Tongue (tissue), 3 donors: ENCODE measurements at places on chromosomes 2 and 18. TPM values are rescaled to one million over a fixed set of nuclear protein-coding genes. Genes with fewer than 3 reads are reported as not detected.

The LRRC30 gene
- 2.7 TPM for total RNA-seq

The C18orf54 gene
- total RNA-seq: 9.5 TPM

The COL4A3 gene
- 7.3 TPM for total RNA-seq

The HS1BP3 gene
- 13.7 TPM for total RNA-seq

The SERPINB7 gene
- 0.72 TPM for total RNA-seq

The PRSS56 gene
- 0.82 TPM for total RNA-seq

The REG1B gene
- not detected for total RNA-seq

The ICOS gene
- total RNA-seq: 0.10 TPM

The TMEM37 gene
- 3.1 TPM for total RNA-seq

The AQP4 gene
- 37.6 TPM for total RNA-seq

The AQP12B gene
- total RNA-seq: not detected

The ERFE gene
- 14.1 TPM for total RNA-seq

The BMP10 gene
- not detected for total RNA-seq

The CCDC74A gene
- total RNA-seq: 2.2 TPM

The HOXD13 gene
- total RNA-seq: not detected

The SNRNP200 gene
- 66.6 TPM for total RNA-seq

The DCAF17 gene
- 30.5 TPM for total RNA-seq

The CASP10 gene
- 10.8 TPM for total RNA-seq

The AGXT gene
- not detected for total RNA-seq

The SCG2 gene
- 2.4 TPM for total RNA-seq

The CNPPD1 gene
- 23.9 TPM for total RNA-seq

The HOXD8 gene
- 2.7 TPM for total RNA-seq

The SERPINB11 gene
- total RNA-seq: 1.0 TPM

The GCKR gene
- not detected for total RNA-seq

The SERPINB10 gene
- 7.0 TPM for total RNA-seq

The IL36RN gene
- 5.6 TPM for total RNA-seq

The SCN2A gene
- total RNA-seq: 0.31 TPM

The PROKR1 gene
- total RNA-seq: 1.0 TPM

The EVX2 gene
- total RNA-seq: not detected

The AFF3 gene
- total RNA-seq: 18.0 TPM

The CDH19 gene
- 10.8 TPM for total RNA-seq

The GTF2A1L gene
- total RNA-seq: 5.0 TPM

The CERKL gene
- not detected for total RNA-seq

The MOGAT1 gene
- total RNA-seq: not detected

The AQP12A gene
- total RNA-seq: not detected

The NFATC1 gene
- 18.6 TPM for total RNA-seq

The IL1A gene
- total RNA-seq: not detected

The FEV gene
- not detected for total RNA-seq

The TUBB8B gene
- not detected for total RNA-seq

The CDCA7 gene
- total RNA-seq: 14.4 TPM

The SKA1 gene
- 2.6 TPM for total RNA-seq

The NABP1 gene
- total RNA-seq: 7.6 TPM

The UGT1A10 gene
- not detected for total RNA-seq

The GRB14 gene
- 19.7 TPM for total RNA-seq

The CIB4 gene
- total RNA-seq: not detected

The TACR1 gene
- 0.41 TPM for total RNA-seq

The FZD7 gene
- total RNA-seq: 27.1 TPM

The YES1 gene
- total RNA-seq: 152 TPM

The RESP18 gene
- total RNA-seq: not detected

The AOX1 gene
- 3.3 TPM for total RNA-seq

The RNF181 gene
- total RNA-seq: 71.9 TPM

The PSTPIP2 gene
- 3.8 TPM for total RNA-seq

The APOB gene
- total RNA-seq: under 0.01 TPM

The SP100 gene
- 38.8 TPM for total RNA-seq

The STK17B gene
- total RNA-seq: 24.2 TPM

The APLF gene
- total RNA-seq: 7.9 TPM

The VIT gene
- total RNA-seq: 23.1 TPM

The DUSP2 gene
- total RNA-seq: 8.0 TPM
